Frontal cortex (tissue), 4 donors: ENCODE measurements at places on chromosomes 11 and 22. TPM values are rescaled to one million over a fixed set of nuclear protein-coding genes. Genes with fewer than 3 reads are reported as not detected.
A peak's percentile ranks its signal among the peaks of the same experiment; 100 is the strongest.

DNA sequence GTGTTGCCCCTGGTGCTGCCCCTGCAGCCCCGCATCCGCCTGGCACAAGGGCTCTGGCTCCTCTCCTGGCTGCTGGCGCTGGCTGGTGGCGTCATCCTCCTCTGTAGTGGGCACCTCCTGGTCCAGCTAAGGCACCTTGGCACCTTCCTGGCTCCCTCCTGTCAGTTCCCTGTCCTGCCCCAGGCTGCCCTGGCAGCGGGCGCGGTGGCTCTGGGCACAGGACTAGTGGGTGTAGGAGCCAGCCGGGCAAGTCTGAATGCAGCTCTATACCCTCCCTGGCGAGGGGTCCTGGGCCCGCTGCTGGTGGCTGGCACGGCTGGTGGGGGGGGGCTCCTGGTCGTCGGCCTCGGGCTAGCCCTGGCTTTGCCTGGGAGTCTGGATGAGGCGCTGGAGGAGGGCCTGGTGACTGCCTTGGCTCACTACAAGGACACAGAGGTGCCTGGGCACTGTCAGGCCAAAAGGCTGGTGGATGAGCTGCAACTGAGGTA lies 278 bp downstream of the ROM1 start:
- no peak for DNase-seq

DNA sequence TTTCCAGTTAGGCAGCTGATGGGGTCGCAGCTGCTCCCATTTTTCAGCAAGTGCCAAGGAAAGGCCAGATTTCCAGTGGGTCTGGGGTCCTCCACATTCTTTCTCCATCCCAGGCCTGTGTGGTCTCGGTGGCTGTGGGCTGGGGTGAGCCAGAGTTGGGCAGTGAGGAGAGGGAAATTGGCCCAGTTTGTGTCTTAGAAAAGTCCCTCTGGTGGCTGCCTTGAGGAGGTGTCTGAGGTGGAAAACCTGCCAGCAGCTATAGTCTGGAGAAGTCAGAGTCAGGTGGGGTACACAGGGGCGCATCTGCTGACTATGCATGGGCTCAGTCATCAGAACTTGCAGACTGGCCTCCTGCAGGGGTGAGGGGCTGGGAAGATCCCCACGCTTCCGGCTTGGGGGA lies 30.5 kb downstream of the MRGPRD start:
- DNase-seq: no peak

- DNase-seq: peak; percentile 29
Measured at GRCh38 chr22:31230871-31231621, 18.9 kb downstream of the LIMK2 start.

- no peak for DNase-seq
Measured at GRCh38 chr11:22677153-22677903, 10.9 kb downstream of the GAS2 start.

- DNase-seq: no peak
Measured at GRCh38 chr11:110159476-110159875, 66.3 kb downstream of the ZC3H12C start.

NNMT gene
- total RNA-seq: 0.41 TPM

DNA sequence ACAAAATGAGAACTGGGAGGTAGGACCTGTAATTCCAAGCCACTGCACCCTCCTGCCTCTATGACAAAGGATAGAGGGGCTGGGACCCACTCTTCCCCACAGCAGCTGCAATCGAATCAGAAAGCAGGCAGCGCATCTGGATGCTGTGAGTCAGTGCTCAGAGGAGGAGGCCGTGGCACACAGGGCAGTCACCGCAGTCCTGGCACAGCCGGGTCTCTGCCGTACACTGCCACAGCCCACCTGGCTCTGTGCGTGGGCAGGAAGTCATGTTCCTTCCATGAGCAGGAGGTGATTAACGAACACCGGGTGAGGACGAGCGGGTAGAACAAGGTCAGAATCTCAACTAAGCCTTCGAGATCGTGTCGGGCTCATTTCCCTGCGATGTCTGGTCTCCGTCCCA lies 30.2 kb upstream of the PPFIA1 start:
- DNase-seq: no peak
